Prostate gland (tissue), 2 donors: ENCODE measurements at places on chromosomes 5 and 9. TPM values are rescaled to one million over a fixed set of nuclear protein-coding genes. Genes with fewer than 3 reads are reported as not detected.
A peak's percentile ranks its signal among the peaks of the same experiment; 100 is the strongest.

DNA sequence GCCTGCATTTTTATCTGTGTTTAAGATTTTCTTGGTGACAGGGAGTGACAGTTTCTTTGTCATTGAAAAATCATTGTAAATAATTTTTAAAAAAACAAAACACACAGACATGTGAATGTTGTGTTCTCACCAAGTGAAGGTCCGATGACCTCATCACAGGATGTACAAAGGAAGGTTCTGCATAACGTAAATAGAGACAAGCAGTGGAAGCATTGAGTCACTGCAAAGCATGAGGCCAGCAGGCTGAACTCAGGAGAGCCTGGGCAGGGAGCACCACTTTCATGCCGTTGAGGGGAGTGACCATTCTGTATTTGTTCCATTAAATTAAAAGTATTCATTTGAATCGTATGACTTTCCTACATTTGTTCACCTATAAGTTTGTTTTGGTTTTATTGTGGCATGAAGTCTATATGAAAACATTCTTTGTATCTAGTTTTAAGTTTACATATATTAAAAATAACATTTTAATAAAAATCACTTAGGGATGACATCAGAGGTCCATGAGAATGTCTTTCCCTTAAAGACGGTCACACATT lies 70.4 kb upstream of the TLE1 start:
- H3K27me3 ChIP-seq = no peaks in the 10 kb centered on the region
- no peak overlapping the region for H3K27ac ChIP-seq
- no peaks in the 10 kb centered on the region for H3K36me3 ChIP-seq
- no peak overlapping the region for H3K4me3 ChIP-seq

GRCh38 chr5:172715421-172715780 lies 55.6 kb downstream of the DUSP1 start:
- peak overlapping the region; percentile 35 for H3K27ac ChIP-seq
- no peak for DNase-seq
- no peaks in the 10 kb centered on the region for H3K4me1 ChIP-seq
- no peak overlapping the region for H3K4me3 ChIP-seq
- H3K36me3 ChIP-seq = no peaks in the 10 kb centered on the region

DNA sequence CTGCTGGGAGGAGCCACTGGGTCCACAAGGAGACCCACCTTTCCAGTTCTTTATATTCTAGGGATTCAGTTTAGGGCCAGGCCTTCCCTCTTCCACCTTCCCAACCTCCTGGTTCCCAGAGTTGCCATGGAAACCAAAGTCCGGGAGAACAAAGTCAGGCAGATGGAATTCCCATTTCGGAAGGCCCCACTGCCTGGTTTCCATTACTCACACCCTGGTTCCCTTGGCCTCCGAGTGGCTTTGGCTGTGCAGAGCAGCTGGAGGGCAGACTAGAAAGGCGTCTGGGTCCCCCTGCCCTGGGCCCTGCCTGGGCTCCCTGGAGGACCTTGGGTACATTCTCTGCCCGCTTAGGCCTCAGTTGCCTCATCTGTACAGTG lies 136.1 kb downstream of the RGS3 start:
- no peaks in the 10 kb centered on the region for H3K4me1 ChIP-seq
- no peaks in the 10 kb centered on the region for H3K27me3 ChIP-seq
- H3K27ac ChIP-seq = no peak overlapping the region
- H3K36me3 ChIP-seq = peaks cover 11% of the 10 kb centered on the region

DNA sequence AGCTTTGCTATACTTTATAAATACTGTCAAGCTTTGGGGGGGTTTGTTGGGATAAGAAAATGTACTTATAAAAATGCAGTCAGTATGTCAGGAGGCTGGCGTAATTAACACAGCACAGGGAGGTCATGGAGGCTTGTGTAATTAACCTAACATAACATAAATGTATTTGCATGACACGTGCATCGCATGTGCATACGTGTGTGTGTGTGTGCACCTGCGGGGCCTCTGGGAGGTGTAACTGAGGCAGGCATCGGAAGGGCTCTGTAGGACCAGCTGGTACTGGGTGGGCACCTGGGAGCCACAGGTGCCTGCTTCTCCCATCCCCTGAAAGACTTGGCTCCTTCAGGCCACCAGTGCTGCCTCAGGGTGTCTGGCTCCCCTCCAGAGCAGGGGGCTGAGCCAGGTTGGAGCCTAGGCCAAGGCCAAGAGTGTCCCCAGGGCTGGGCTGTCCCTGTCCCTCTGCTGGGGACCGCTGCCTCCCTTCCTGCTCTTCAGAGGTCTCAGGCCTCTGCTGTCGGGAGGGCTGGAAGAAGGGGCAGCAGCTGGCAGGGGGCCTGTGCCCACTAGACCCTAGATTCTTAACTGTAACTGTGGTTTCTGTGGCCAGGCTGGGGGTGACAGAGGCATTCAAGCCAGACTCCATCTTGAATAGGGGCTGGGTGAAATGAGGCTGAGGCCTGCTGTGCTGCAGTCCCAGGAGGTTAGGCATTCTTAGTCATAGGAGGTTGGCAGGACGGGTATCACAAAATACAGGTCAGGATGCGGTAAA lies 9.0 kb downstream of the FCN2 start:
- H3K27ac ChIP-seq = no peak overlapping the region
- no peak overlapping the region for H3K4me3 ChIP-seq
- no peaks in the 10 kb centered on the region for H3K36me3 ChIP-seq
- DNase-seq = no peak

DNA sequence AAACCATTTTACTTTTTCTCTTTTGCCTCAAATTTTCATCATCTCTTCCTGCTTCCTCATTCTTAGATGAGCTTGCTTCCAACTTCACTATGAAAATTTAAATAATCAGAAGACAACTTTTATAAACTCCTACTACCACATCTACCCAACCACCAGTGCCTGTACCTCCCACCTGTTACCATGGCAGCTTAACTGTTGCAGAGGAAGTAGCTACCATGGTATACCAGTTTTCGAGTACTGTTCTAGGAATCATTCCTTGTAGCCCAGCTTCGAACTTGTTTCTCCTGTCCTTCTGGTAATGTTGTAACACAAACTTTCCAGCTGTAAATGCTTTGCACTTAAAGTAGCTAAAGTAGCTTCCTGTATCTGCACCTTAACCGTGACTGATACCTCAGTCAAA lies 266.8 kb upstream of the NREP start:
- no peak overlapping the region for H3K27ac ChIP-seq
- H3K27me3 ChIP-seq = no peaks in the 10 kb centered on the region
- H3K36me3 ChIP-seq = no peaks in the 10 kb centered on the region
- no peak for DNase-seq

GRCh38 chr5:159549046-159549445 lies 218.8 kb upstream of the IL12B start:
- no peak for DNase-seq
- no peaks in the 10 kb centered on the region for H3K4me1 ChIP-seq
- no peak overlapping the region for H3K27ac ChIP-seq
- no peaks in the 10 kb centered on the region for H3K27me3 ChIP-seq
- no peaks in the 10 kb centered on the region for H3K36me3 ChIP-seq
- no peak overlapping the region for H3K4me3 ChIP-seq

GRCh38 chr9:98047002-98047401 lies 9.5 kb upstream of the NANS start:
- no peaks in the 10 kb centered on the region for H3K36me3 ChIP-seq
- no peak overlapping the region for H3K27ac ChIP-seq
- DNase-seq = no peak
- no peaks in the 10 kb centered on the region for H3K4me1 ChIP-seq
- no peak overlapping the region for H3K4me3 ChIP-seq

- H3K27me3 ChIP-seq = no peaks in the 10 kb centered on the region
Observed at GRCh38 chr9:113410207-113410864, at the start of the genes C9orf43 and POLE3. Gene C9orf43, plus strand, starts transcription at chr9:113410747. Its CDS starts 2,747 bp downstream, at chr9:113413494. Gene POLE3, minus strand, starts transcription at chr9:113410675. Its CDS starts 382 bp downstream, at chr9:113410293.

- no peaks in the 10 kb centered on the region for H3K27me3 ChIP-seq
- DNase-seq = no peak
- H3K4me3 ChIP-seq = no peak overlapping the region
- no peaks in the 10 kb centered on the region for H3K4me1 ChIP-seq
- H3K27ac ChIP-seq = no peak overlapping the region
- no peaks in the 10 kb centered on the region for H3K36me3 ChIP-seq
Observed at GRCh38 chr5:102596951-102597350, 98.2 kb upstream of the SLCO6A1 start.

Gene BTNL9
- total RNA-seq = 11.7 TPM

Gene ADGRD2
- total RNA-seq = 4.0 TPM

Gene SPTAN1
- 472 TPM for total RNA-seq

Gene INSL6
- not detected for total RNA-seq

Gene RORB
- 1.4 TPM for total RNA-seq

Gene ALDOB
- total RNA-seq = not detected

Gene LCN9
- total RNA-seq = not detected
